ENCODE measurements at places on chromosomes 16 and 17. TPM values are rescaled to one million over a fixed set of nuclear protein-coding genes. Genes with fewer than 3 reads are reported as not detected.

Gene TLCD2
- polyA plus RNA-seq: 1.5 TPM

Gene TNFRSF13B
- 2.6 TPM for polyA plus RNA-seq

Gene GCGR
- 0.80 TPM for polyA plus RNA-seq

Gene KRTAP3-2
- 0.09 TPM for polyA plus RNA-seq

Gene KCNH6
- polyA plus RNA-seq: 0.25 TPM

Gene KRT27
- 1.3 TPM for polyA plus RNA-seq

Gene IRF8
- 38.8 TPM for polyA plus RNA-seq

Gene CTF1
- polyA plus RNA-seq: 3.8 TPM

Gene MYH1
- polyA plus RNA-seq: 0.23 TPM

Gene TMEM235
- 0.50 TPM for polyA plus RNA-seq

Gene DNAH9
- 0.48 TPM for polyA plus RNA-seq

Gene HYDIN
- polyA plus RNA-seq: 0.46 TPM

Gene TMEM100
- polyA plus RNA-seq: 6.0 TPM

Data from thymus (tissue), 14 donors.